ENCODE measurements at places on chromosomes 6 and 20.

DNA sequence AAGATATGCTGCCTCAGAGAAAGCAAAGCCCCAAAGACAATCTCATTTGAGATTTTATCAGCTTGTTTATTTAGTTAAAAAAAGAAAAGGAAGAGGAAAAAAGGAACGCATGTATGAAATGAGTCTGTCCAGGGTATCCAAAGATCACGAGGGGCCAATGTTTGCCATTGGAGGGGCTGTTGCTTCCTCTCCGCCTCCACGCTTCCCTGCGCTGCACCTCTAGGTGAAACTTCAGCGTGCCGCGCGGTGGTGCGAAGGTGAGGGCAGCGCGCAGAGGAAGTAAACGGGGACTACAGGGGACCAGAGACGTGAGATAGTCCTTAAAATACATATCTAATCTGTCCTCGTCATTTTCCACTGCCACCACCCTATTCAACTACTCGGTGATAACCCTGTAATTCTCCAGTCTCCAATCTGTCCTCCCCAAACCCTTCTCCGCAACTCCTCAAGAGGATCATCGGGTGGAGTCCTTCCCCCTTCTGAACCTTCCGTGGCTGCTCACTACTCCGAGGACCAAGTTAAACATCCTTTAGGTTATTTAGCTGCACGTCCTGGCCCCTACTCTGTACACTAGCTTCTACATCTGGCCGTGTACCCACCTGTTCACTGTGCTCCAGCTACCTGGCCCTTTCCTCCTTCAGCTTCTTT, 1.1 kb upstream of the DCBLD1 start:
- peak overlapping the region; percentile 88 for H3K27ac ChIP-seq
- no peaks in the 10 kb centered on the region for H3K27me3 ChIP-seq
- no peak overlapping the region for H3K4me3 ChIP-seq
- H3K36me3 ChIP-seq = no peaks in the 10 kb centered on the region

GRCh38 chr6:139003751-139004150, 15.7 kb upstream of the REPS1 start:
- no peak for DNase-seq
- H3K36me3 ChIP-seq = no peaks in the 10 kb centered on the region
- H3K4me1 ChIP-seq = no peaks in the 10 kb centered on the region

DNA sequence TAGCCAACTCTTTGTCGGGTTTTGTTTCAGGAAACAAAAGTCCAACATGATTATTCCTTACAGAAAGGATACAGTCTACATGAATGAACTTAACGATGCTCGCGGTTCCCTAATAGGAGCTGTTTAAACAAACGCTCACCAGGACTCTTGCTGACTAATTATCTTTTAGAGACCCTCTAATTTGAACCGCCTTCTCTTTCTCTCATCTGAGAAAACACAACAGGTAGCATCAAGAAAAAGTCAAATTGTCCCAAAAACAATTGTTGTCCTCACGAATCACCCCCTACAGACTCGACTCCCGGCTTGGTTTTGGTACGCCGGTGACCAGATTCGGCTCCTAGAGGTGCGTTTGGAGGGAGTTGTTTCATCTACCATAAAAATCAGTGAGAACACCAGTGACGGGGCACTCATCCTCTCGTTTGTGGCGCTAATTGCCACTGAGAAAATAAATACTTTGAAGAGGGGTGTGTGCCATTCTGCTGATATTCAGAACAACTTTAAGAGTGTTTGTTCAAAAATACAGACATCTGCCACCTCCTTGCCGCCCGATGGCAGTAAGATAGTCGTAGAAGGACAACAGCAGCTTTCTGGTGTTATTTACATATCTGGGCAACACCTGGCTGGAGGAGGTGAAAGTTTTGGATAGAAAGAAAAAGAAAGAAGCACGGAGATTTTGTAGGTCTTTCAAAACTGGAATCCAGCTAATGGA, 1.1 kb upstream of the SIM1 start:
- H3K36me3 ChIP-seq = no peaks in the 10 kb centered on the region
- DNase-seq = no peak
- peaks cover 71% of the 10 kb centered on the region for H3K27me3 ChIP-seq
- H3K4me1 ChIP-seq = peaks cover 26% of the 10 kb centered on the region
- H3K27ac ChIP-seq = no peak overlapping the region
- H3K4me3 ChIP-seq = no peak overlapping the region

GRCh38 chr6:105786449-105786848, 299.7 kb upstream of the PRDM1 start:
- H3K27me3 ChIP-seq = no peaks in the 10 kb centered on the region
- no peak overlapping the region for H3K27ac ChIP-seq
- H3K4me1 ChIP-seq = peaks cover 5% of the 10 kb centered on the region
- no peak overlapping the region for H3K4me3 ChIP-seq

DNA sequence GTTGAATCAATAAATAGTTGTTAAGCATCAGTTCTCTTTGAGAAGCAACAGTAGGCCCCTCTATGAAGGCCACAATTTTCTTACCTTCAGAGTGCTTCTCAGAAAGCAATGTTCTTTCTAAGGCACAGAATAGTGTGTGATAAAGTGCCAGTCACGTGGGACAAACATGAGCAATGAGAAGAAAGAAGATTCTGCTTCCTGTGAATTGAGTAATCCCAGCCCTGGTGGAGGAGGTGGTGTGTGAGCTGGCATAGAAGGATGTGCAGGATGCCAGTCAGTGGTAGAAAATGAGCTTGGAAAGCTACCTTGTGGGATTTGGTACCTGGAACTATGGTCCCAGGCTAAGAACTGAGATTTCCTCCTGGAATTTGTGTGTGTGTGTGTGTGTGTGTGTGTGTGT, 21.7 kb downstream of the KIZ start:
- DNase-seq = no peak
- no peak overlapping the region for H3K27ac ChIP-seq
- peaks cover 4% of the 10 kb centered on the region for H3K36me3 ChIP-seq
- no peaks in the 10 kb centered on the region for H3K27me3 ChIP-seq

DNA sequence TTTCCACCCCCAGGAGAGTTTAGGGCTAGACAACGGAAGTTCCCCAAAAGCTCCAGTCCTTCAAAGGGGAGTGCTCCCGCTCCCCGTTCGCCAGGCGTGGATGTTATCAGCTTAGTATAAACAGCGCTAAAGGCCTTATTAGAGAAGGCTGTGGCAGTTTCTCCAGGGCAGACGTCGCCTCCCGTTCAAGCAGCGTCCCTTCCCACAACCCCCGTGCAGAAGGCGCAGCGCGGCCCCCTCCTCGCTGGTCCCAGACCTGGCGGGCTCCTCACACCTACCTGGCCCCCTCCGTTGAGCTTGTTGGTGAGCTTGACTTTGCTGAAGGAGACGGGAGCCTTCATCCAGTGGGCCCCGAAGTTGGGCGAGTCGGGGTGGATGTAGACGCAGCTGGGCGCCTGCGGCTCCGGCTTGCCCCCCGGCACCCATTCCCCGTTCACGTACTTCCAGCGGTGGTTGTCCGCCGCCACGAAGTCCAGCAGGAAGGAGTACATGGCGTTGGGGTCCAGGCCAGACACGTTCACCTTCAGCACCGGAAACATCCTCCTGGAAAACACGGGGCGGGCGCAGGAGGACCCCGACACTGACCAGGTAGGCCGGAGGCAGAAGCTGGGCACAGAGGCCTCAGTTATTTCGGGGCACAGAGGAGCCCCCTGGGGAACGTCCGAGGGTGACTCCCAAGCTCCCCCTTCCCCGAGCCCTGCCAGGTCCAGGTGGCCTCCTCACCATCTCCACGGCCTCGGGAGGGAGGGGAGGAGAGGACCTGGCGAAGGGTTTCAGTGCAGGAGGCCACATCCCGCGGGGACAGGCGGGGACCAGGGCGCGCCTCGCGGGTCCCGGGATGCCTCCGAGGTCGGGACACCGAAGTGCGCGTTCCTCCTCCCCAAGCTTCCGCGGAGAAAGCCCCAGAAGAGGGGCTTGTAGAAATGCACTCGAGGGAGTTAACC, 1.1 kb downstream of the TBXT start:
- no peak overlapping the region for H3K4me3 ChIP-seq
- no peaks in the 10 kb centered on the region for H3K4me1 ChIP-seq

DNA sequence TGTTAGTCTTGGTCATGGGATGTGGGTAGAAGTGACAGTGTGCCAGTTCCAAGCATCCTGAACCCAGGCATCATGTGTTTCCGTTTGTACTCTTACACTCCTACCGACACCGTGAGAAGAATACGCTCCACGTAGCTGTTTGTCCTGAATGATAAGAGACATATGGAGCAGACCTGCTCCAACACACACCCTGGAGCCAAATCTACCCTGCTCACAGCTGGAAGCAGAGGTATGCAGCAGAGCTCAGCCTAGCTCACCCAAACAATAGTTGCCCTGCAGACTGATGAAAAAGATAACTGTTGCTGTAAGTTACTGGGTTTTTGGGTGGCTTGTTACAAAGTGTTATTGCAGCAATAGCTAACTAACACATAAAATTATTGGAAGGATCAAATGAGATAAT, 14.3 kb upstream of the PDSS2 start:
- no peak overlapping the region for H3K4me3 ChIP-seq
- no peak for DNase-seq
- H3K4me1 ChIP-seq = no peaks in the 10 kb centered on the region
- H3K27ac ChIP-seq = no peak overlapping the region
- H3K27me3 ChIP-seq = no peaks in the 10 kb centered on the region

- no peaks in the 10 kb centered on the region for H3K36me3 ChIP-seq
- no peaks in the 10 kb centered on the region for H3K27me3 ChIP-seq
Observed at GRCh38 chr20:21832442-21833385, 127.2 kb downstream of the PAX1 start.

DNA sequence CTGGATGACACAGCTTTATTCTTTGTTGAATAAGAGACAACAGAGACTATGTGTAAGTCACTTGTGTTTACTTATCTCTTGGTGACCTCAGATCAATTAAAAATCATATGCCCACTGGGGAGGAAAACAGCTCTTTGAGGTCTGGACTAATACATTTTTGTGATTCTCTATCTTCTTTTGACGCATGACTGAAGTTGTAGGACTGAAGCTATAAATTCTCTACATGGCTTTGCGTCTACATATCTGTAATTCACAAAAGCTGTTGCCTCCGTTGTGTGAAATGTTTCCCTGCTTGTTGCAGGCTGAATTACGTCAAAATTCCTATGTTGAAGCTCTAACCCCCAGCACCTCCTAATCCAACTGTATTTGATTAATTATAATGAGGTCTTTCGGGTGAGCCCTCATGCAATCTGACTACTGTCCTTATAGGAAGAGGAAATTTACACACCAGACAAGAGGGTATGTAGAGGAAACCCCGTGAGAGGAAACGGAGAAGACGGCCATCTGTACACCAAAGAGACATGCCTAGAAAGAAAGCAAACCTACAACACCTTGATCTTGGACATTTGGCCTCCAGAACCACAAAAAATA, 481.6 kb downstream of the PRKN start:
- H3K36me3 ChIP-seq = no peaks in the 10 kb centered on the region
- no peak for DNase-seq
- H3K27me3 ChIP-seq = no peaks in the 10 kb centered on the region
- H3K4me3 ChIP-seq = no peak overlapping the region
- no peak overlapping the region for H3K27ac ChIP-seq

GRCh38 chr20:2142649-2143048, 41.0 kb downstream of the STK35 start:
- H3K27ac ChIP-seq = peak overlapping the region; percentile 69
- DNase-seq = no peak
- peaks cover 9% of the 10 kb centered on the region for H3K36me3 ChIP-seq
- no peaks in the 10 kb centered on the region for H3K4me1 ChIP-seq

- H3K27ac ChIP-seq = peak overlapping the region; percentile 100
- no peaks in the 10 kb centered on the region for H3K4me1 ChIP-seq
- peak overlapping the region; percentile 80 for H3K4me3 ChIP-seq
- peak; percentile 91 for DNase-seq
Observed at GRCh38 chr20:50192364-50193198, 2.0 kb downstream of the CEBPB start.

DNA sequence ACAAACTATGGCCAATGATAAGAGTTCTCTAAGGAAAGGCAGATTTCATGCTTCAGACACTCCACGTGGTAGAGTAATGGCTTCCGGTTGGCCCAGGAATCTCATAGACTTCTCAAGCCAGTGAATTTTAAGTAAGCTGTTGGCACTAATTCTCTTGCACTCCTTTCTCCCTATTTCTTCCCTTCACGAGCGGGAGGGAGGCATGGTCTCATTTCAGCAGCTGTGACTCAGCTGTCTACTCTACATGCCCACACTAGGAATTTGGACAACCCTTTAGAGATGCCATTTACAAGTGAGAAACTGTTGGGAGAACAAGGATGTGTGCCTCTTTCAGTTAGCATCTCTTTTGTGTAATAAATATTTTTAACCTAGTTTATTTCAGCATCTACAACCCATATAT, 107.7 kb downstream of the PTPRK start:
- no peak overlapping the region for H3K27ac ChIP-seq
- no peaks in the 10 kb centered on the region for H3K36me3 ChIP-seq
- DNase-seq = no peak
- no peak overlapping the region for H3K4me3 ChIP-seq
- H3K4me1 ChIP-seq = peaks cover 4% of the 10 kb centered on the region

All from right atrium auricular region (tissue), 2 donors.